CD4-positive, CD25-positive, alpha-beta regulatory T cell (primary cell): ENCODE measurements at places on chromosomes 2 and 18.

DNA sequence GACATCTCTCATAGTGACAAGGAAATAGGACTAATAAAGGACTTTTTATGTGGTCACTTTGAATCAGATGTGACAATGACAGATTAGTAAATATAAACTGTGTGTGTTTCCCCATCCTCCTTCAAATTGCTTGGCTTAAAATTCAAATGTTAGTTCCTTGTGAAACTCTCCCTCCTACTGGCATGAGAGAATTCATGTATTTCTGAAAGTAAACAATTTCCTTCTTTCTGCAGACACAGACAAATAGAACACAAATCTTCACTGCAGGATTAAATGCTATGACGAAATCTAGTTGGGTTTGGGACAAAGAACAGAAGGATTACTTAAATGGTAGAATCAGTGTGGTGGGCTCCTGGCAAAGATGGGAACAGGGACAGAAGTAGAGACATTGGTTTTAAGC, 328.7 kb upstream of the FAM98A start:
- H3K4me3 ChIP-seq = no peak overlapping the region
- H3K36me3 ChIP-seq = no peaks in the 10 kb centered on the region
- H3K4me1 ChIP-seq = no peaks in the 10 kb centered on the region
- no peaks in the 10 kb centered on the region for H3K27me3 ChIP-seq

- DNase-seq = no peak
- no peaks in the 10 kb centered on the region for H3K27me3 ChIP-seq
- no peaks in the 10 kb centered on the region for H3K4me1 ChIP-seq
- H3K4me3 ChIP-seq = no peak overlapping the region
Observed at GRCh38 chr2:217478831-217479455, 523.9 kb downstream of the TNS1 start.

DNA sequence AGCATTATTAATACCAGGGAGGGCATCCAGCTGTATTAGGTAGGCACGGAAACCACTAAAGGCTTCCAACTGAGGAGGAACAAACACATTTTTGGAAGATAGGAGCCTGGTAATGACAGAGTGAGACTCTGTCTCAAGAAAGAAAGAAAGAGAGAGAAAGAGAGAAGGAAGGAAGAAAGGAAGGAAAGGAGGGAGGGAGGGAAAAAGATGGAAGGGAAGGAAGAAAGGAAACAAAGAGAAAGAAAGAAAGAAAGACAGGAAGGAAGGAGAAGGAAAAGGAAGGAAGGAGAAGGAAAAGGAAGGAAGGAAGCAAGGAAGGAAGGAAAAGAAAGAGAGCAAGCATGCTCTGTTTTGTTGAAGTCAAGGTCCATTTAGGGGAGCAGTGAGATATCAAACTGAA, 103.8 kb upstream of the RFX8 start:
- H3K36me3 ChIP-seq = no peaks in the 10 kb centered on the region
- H3K27ac ChIP-seq = no peak overlapping the region
- H3K4me1 ChIP-seq = peaks cover 24% of the 10 kb centered on the region
- no peak overlapping the region for H3K4me3 ChIP-seq
- no peaks in the 10 kb centered on the region for H3K27me3 ChIP-seq

- no peaks in the 10 kb centered on the region for H3K36me3 ChIP-seq
- peaks cover 93% of the 10 kb centered on the region for H3K4me1 ChIP-seq
- peak overlapping the region; percentile 95 for H3K27ac ChIP-seq
- peak; percentile 58 for DNase-seq
- no peaks in the 10 kb centered on the region for H3K27me3 ChIP-seq
Observed at GRCh38 chr2:203857656-203858055, 9.9 kb upstream of the CTLA4 start.

- no peak for DNase-seq
- H3K27me3 ChIP-seq = no peaks in the 10 kb centered on the region
- no peaks in the 10 kb centered on the region for H3K36me3 ChIP-seq
- H3K27ac ChIP-seq = no peak overlapping the region
- no peaks in the 10 kb centered on the region for H3K4me1 ChIP-seq
Observed at GRCh38 chr18:78647018-78647417, 332.6 kb upstream of the SALL3 start.

DNA sequence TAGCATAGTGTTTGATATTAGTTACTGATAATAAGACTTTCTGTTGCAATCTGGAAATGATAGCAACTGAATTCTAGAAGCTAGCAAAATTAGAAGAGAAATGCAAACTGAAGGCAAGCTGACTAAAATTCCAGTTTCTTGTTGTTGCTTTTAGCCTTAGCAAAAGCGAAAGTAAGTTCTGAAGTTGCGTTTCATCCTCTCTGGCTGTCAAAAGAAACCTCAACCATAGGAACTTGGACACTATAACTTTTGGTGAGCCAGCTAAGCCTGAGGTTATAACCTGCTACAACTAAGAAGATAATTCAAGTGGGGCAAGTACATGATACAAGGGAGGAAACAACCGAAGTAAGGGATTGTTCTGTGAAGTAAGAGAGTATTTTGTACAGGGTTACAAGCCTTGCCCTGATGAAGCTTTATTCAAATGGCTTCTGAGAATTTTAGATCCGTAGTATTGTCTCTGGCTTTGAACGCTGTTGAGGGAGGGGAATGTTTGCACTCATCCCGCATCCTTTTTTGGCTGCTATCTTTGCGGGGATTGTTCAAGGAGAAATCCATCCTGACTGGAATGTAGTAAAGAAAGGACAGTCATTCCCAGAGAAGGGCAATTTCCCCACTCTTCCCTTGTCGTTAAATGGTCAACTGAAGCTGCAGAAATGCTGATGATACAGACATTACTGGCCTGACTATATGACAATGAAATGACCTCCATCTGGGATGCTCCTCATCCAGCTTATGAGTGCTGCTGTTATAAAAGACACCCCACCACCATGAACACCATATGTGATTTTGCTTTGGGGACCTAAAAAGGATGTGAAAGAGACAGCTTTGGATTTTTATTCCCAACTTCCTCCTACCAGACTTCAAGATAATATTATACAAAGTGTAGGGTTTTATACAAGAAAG, 7.0 kb upstream of the TMX3 start:
- no peaks in the 10 kb centered on the region for H3K27me3 ChIP-seq
- H3K4me1 ChIP-seq = peaks cover 5% of the 10 kb centered on the region
- H3K27ac ChIP-seq = peak overlapping the region; percentile 11
- H3K4me3 ChIP-seq = peak overlapping the region; percentile 74
- DNase-seq = peak; percentile 31
- no peaks in the 10 kb centered on the region for H3K36me3 ChIP-seq

- no peak overlapping the region for H3K27ac ChIP-seq
- H3K27me3 ChIP-seq = no peaks in the 10 kb centered on the region
- no peaks in the 10 kb centered on the region for H3K36me3 ChIP-seq
- no peak overlapping the region for H3K4me3 ChIP-seq
Observed at GRCh38 chr18:32346671-32347070, 124.0 kb downstream of the GAREM1 start.

DNA sequence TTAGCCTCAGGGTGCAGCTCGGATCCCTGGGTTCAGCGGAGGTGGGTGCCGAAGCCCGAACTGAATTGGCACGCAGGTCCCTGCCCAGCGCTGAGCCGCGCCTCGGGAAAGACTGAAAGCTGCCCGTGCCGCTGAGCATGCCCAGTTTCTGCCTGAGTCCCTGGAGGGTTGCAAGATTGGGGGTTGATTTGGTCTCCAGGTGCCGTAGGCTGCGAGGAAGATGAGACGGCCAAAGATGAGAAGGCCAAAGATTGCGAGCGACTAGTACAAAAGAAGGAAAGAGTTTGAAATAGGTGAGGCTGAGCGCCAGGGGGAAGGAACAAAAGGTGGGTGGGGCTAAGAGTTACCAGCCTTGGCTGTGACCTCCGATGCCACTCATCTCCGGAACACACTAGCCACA, 852 bp upstream of the KCNH7 start:
- no peak overlapping the region for H3K27ac ChIP-seq
- H3K4me1 ChIP-seq = no peaks in the 10 kb centered on the region
- no peaks in the 10 kb centered on the region for H3K27me3 ChIP-seq
- no peaks in the 10 kb centered on the region for H3K36me3 ChIP-seq
- no peak overlapping the region for H3K4me3 ChIP-seq

DNA sequence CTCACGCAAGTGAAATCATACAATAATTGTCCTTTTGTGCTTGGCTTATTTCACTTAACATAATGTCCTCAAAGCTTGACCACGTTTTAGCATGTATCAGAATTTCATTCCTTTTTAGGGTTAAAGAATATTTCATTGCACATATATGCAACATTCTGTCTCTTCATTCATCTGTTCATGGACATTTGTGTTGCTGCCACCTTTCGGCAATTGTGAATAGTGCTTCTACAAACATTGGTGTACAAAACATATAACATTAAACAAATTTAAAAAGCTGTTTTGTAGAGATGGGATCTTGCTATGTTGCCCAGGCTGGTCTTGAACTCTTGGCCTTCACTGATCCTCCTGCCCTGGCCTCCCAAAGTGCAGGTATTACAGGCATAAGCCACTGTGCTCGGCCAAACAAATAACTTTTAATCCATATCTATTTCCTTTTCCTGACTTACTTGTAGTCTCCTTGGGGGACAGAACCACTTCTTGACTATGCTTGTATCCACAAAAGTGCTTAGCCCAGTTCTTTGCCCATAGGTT, 209.3 kb downstream of the SLC4A3 start:
- no peak for DNase-seq
- H3K36me3 ChIP-seq = no peaks in the 10 kb centered on the region
- no peaks in the 10 kb centered on the region for H3K4me1 ChIP-seq
- H3K27ac ChIP-seq = no peak overlapping the region
- H3K27me3 ChIP-seq = no peaks in the 10 kb centered on the region
- H3K4me3 ChIP-seq = no peak overlapping the region

GRCh38 chr2:58047373-58047935, 848 bp downstream of the VRK2 start:
- H3K4me1 ChIP-seq = peaks cover 48% of the 10 kb centered on the region
- H3K4me3 ChIP-seq = peak overlapping the region; percentile 70
- H3K27ac ChIP-seq = peak overlapping the region; percentile 93
- H3K36me3 ChIP-seq = no peaks in the 10 kb centered on the region

- no peak overlapping the region for H3K27ac ChIP-seq
- H3K27me3 ChIP-seq = no peaks in the 10 kb centered on the region
- no peak overlapping the region for H3K4me3 ChIP-seq
- no peaks in the 10 kb centered on the region for H3K36me3 ChIP-seq
- DNase-seq = no peak
- H3K4me1 ChIP-seq = no peaks in the 10 kb centered on the region
Observed at GRCh38 chr2:46335391-46336282, 38.4 kb downstream of the EPAS1 start.

DNA sequence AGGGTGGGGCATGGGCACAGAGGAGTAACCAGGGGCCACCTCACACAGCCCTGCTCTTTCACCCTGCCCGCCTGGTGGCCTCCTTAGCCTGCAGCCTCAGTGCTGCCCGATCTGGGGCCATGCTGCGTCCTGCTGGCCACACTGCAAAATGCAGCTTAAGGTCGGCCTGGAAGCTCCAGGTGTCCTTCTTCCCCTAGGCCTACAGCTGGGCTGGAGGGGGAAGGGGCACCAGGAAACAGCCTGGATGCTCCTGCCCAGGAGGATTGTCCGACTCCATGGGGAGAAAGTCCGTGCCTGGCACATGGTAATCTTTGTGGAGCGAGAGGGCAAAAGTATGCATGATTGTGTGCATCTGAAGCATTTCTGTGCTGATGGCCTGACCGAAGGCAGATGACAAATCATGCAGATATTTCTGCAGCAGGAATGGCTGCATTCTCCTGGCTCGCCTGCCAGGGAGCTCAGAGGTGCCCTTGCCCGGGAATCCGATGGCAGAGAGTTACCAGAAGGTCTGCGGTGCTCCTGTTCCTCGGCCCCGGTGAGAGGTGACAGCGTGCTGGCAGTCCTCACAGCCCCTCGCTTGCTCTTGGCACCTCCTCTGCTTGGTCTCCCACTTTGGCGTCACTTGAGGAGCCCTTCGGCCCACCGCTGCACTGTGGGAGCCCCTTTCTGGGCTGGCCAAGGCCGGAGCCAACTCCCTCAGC, 12.8 kb upstream of the ALPP start:
- no peaks in the 10 kb centered on the region for H3K27me3 ChIP-seq
- peaks cover 8% of the 10 kb centered on the region for H3K4me1 ChIP-seq
- H3K36me3 ChIP-seq = no peaks in the 10 kb centered on the region
- no peak overlapping the region for H3K27ac ChIP-seq
- no peak overlapping the region for H3K4me3 ChIP-seq
- peak; percentile 42 for DNase-seq

DNA sequence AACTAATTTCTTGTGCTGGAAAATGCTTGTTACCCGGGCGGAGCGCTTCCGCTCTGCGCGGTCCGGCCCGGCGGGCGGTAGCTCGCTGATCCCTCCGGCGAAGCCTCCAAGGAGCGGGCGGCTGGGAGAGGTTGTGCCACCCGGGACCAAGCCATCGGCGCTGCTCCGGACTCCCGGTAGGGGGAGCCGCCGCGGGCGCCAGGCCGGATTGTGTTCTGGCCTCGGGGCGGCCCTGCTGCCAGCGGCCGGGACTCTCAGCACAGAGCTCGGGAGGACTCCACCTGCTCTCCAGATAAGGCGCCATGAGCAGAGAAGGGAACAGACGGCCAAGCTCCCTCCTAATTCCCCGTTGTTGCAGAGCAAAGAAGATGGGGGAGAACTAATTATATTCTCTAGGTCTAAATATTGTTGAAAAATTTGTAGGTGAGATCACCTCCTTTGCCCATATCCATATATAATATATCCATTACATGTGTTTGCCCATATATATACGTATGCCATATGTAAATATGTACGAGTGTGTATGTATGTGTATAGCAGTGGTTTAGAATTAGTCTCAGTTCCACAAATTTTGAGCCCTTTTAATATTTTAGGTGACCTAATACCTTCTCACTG, 13.8 kb upstream of the SATB2 start:
- peaks cover 52% of the 10 kb centered on the region for H3K27me3 ChIP-seq
- no peak for DNase-seq
- no peak overlapping the region for H3K27ac ChIP-seq
- H3K36me3 ChIP-seq = no peaks in the 10 kb centered on the region

DNA sequence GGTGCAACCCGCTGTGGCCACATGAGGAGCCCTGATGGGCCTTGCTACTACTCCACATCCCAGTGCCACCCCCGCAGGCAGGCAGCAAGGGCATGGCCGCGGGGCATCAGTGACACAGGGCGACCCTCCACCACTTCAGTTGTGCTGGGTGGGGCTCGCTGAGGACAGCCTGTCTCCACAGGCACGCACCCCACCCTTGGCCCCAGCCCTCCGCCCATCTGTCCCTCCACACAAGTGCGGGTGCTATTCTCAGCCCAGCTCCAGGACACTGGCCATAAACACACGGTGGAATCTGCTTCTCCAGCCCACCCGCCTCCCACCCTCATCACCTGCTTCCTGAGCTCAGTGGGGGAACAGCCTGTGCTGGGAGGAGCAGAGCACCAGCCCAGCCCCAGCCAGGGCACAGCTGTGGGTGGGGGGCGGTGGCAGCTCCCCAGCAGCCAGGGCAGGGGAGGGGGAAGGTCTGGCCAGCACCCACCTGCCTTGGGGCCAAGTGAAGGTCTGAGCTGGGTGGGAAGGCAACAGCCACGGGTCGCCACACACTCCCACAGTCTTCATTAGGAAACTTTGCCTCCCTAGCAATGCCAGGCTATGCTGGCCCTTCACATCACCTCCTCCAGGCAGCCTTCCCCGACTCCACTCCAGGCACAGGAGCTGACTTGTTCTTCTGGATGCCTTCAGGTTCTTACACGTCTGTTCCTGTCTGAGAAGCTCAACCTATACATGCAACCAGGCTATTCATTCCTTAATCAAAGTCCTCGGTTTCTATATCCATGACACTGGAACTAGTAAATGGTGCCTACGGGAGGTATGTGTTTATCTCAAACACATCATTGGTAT, 16.5 kb downstream of the BIN1 start:
- no peak overlapping the region for H3K4me3 ChIP-seq

- no peaks in the 10 kb centered on the region for H3K27me3 ChIP-seq
- H3K36me3 ChIP-seq = no peaks in the 10 kb centered on the region
- no peak overlapping the region for H3K4me3 ChIP-seq
- H3K4me1 ChIP-seq = no peaks in the 10 kb centered on the region
- no peak for DNase-seq
Observed at GRCh38 chr18:47075098-47075883, 39.9 kb upstream of the ELOA2 start.
